KBM-7 (cell line): ENCODE measurements at places on chromosomes 12 and 14.

DNA sequence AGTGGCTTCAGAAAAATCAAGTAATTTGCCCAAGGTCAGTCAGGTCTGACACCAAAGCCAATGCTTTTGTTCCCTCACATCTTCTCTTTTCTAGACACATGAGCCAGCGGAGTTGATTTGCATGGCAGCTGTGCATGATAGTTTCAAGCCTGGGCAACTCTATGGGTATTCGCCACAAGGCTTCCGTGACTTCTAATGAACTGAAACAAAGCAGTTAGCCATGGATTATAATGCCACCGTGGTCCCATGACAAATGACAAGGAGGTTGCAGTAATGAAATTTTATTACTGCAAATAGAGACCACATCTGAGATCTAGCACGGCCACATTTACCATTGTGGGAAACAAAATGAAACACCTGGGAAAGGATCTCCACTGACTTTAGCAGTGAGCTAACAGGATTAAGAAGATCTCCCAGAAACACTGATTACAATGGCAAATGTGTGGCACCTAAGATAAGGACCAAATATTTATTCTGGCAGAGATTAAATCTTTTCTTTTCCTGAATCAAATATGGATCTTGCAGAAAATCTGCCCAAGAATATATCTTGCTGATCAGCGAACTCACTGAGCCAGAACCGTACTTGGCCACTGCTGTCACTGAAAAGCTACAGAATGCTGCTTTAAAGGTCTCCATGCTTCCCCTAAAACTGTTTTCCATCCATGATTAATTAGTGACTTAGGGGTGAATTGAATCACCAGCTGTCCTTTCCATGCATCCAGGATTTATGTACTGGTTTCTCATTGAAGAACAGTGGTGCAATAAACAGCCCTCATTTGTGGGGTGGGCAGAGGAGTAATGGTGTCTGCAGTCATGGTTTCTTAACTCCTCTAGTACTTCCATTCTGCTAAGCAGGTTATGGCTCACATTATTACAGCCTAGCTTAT lies 551.0 kb downstream of the DIO2 start:
- no peak for DNase-seq

DNA sequence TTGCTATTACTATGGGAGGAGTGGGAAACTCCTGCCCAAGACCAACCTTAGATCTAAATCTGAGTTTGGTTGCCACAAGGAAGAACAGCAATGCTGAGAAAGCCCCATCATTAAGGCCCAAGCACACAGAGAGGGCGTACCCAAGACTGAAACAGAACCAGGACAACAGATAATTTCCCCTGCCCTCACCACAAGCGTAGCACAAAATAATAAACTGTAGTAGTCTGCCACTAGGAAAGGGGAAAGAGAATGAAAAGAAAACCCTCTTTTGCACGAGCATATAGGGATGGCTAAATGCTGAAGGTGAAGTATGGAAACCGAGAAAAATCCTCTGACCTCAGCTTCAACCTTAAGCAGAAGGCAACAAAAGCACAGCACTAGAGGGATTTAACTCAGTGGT lies 76.5 kb upstream of the DHRS4 start:
- DNase-seq = no peak

- DNase-seq = no peak
These were observed 123.3 kb downstream of the SSPN start for GRCh38 chr12:26318661-26319068.

DNA sequence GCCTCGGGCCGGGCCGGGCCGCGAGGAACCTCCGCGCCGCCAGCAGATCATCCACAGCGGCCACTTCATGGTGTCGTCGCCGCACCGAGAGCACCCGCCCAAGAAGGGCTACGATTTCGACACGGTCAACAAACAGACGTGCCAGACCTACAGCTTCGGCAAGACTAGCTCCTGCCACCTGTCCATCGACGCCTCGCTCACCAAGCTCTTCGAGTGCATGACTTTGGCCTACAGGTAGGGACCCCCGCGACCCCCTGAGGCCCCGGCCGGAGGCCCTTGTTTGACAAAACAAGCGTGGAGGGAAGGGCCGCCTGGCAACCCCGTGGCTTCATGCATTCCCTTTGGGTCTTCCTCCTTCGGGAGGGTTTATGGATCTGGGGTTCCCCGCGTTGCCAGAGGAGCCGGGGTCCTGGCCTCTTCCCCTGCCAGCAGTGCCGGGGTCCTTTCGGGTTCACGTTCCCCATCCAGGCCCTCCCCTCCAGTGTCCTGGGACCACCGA lies 526 bp downstream of the MLXIP start:
- no peak for DNase-seq

GRCh38 chr12:121723200-121723599 lies 10.6 kb downstream of the TMEM120B start:
- no peak for DNase-seq

- DNase-seq = no peak
These were observed 22.3 kb upstream of the RAB21 start for GRCh38 chr12:71732357-71732712.

DNA sequence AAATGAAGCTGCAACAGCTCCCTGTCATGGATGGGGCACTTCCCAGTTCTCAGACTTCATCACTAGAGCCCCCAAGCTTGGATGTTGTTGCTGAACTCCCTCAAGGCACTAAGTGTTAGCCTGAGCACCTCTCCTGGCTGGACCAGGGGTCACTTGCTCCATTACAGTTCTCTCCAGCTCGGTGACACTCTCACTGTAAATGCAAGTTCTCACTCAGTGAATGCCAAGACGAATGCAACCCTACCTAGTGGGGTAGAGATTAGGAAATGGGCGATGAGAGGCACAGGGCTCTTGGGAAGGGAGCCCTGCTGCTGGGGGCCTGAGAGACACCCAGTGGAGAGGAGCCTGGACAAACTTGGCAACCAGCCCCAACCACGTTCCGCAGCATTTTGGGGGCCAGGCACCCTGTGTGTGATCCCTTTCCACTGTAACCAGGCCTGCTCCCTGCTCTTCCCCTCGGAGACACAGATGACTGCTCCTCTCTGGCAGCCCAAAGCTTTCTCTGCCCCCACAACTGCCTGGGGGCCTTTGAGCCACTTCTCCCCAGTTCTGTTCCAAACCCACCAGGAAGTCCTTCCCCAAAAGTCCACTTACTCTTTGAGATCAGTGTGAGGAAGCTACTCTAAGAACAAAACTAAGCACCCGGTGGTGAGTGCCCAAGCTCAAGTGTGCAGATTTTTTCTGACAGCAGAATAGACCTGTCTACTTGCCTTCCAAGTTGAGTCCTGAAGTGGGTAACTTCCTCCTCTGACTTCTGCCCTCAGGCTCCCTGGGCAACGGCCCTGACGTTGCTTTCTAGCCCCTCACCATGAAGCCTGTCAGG lies 8.0 kb upstream of the SELPLG start:
- peak; percentile 48 for DNase-seq
